ENCODE measurements at places on chromosomes 16 and 17.
A peak's percentile ranks its signal among the peaks of the same experiment; 100 is the strongest.

GRCh38 chr17:44925731-44926697 lies 10.7 kb upstream of the GFAP start:
- DNase-seq, result no peak

DNA sequence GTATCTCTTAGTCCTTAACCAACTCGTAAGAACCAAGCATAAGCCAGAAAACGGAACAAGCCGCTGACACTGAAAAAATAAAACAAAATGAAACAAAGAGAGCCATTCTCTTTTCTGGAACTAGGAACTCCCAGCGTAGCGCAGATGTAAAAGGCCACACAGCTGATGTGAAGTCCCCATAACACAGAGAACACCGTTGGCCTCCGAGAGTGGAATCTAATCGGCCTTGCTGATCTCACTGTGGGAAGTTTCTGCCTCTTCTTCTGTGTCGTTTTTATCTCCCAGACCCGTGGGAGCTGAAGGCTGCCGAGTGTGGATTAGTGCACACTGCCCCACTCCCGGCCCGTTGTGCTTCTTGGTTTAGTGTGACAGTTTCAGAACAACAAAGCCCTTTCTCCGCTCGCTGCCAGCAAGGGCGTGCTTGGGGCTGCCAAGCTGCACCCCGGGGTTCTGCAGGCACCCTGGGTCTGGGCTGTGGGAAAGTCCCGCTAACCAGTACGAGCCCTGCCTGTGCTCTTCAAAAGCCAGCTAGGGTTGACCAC lies 21.7 kb downstream of the TTYH2 start:
- no peak for DNase-seq

- DNase-seq, result peak; percentile 88
These were observed 34.9 kb downstream of the SMARCE1 start for GRCh38 chr17:40612599-40613244.

DNA sequence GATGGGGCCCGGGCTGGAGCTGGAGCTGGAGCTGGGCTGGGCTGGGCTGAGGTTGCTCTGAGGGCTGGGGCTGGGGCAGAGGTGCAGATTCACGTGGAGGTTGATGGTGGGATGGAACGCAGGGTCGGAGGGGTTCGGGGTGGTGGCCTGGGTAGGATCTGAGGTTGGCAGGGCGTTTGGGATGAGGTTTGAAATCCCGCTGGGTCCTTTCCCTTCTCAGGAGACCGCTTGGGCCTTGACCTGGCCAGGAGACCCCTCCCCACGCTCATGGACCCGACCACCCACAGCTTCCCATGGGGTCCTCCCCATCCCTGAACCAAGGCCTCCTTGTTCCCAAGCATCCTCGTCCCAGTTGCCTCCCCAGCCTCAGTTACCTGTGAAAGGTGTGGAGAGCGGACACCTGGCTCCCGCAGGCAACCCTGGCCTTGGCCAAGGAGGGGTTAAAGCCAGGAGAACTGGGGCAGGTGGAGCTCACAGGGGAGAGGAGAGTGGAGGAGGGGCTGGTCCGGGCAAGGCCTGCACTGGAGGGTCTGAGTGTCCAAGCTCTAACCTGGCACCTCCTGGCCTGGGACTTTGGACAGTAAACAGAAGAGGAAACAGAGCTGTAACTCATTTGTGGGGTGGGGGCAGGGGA lies at the start of gene ASGR2:
TSS of gene ASGR2 (minus strand) at position 582 of the 634 bp plus-strand sequence. CDS start 582 bp downstream, outside the sequence.
- no peak for DNase-seq

DNA sequence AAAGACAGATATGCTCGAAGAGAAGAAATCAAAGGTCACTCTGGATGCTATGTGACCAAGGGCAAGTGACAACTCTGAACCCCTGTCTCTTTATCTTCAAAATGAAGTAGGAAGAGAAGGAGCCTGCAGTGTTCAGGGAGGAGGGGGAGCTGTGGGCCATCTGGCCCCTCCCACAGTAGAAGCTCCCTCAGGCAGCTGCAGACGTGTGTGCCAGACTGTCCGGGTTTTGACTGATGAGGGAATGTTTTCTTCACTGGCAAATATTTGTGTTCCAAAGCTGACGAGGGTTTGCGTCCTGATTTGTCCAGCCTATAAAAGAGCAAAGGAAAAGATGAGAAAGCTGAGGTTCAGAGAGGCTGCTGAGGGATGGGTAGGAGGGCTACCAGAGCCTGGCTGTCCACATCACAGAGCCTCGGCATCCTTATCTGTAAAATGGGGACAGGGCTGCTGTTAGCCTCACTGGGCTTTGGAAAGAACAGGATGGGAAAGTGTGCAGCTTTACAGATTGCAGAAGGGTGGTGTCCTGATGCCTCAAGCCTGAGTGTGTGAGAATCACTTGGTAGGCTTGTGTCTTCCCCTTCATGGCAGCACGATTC lies 1.8 kb upstream of the GINS2 start:
- no peak for DNase-seq

- peak; percentile 89 for DNase-seq
These were observed at the start of gene CRISPLD2 for GRCh38 chr16:84819644-84820304. TSS of gene CRISPLD2 (plus strand) at chr16:84819985. CDS start at chr16:84838496, 18,511 bp downstream.

- no peak for DNase-seq
These were observed 11.0 kb downstream of the NPTX1 start for GRCh38 chr17:80465327-80465974.

DNA sequence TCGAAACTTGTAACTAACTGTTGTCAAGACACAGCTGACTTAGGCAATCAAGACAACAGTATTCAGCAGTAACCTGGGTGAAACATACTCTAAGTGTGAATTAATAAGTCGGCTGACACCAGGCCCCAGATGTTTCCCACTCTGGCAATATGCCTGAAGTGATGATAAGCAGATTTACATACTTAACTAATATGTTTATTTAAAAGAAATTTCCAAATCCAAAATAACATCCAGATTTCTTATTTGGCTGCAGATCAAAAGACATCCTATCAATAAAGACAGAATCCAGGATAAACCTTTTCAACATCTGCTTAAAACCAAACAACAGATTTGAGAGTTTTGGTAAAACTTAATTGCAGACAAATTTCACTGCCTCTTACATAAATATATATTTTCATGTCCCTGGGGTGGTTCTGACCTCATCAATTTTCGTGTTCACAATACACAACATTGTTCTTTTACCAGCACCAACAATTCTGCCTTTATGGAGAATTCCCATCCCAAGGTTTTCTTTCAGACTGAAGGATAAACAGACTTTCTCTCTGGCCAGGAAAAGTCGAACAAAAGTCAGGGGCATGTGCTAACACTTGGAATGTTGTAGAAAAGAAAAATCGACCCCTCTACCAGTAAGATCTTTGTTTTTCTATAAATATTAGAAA lies 45.1 kb upstream of the TOX3 start:
- DNase-seq, result no peak

DNA sequence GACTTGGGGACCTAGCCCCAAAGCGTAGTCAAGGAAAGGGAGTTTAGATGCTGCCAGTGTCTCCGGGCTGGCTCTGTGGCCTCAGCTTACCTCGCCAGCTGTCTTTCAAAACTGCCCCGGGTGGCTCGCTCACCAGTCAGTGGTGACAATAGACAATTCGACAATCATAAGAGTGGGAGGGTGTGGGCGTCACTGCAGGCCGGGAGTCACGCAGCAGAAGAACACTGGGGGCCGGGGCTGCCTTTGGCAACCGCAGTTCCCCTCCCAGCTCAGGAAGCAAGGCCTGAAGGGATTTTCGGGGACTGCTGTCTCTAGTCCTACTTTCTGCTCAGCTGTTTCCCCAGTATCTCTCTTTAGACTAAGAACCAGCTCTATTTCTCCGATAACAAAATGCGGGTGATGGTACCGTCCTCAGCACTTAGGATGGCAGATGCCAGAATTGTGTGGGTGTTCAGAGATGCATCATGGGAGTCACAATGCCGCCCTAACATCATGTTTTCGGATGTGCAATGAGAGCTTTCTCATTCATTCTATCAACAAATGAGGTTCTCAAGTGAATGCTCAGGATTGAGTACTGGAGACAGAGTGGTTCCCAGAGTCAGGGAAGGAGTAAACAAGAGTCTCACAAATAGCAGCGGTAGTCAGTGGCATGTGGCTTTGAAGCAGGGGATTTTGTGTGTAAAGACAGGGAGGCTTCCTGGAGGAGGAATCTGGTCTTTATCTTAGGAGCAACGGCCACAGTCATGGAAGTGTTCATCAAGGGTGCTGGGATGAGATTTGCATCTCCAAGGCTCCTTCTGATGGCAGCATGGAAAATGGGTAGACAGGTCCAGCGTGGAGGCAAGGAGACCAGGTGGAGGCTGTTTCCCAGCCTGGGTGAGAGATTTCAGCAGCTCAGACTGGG lies 93.1 kb downstream of the ZDHHC7 start:
- DNase-seq, result no peak

GRCh38 chr17:4448197-4448980 lies 14.6 kb downstream of the SPNS3 start:
- DNase-seq, result no peak

GRCh38 chr17:49496183-49496866 lies 1.2 kb downstream of the NGFR start:
- DNase-seq, result peak; percentile 84

GRCh38 chr16:20674684-20675487 lies 22.6 kb downstream of the ACSM1 start:
- DNase-seq, result no peak

DNA sequence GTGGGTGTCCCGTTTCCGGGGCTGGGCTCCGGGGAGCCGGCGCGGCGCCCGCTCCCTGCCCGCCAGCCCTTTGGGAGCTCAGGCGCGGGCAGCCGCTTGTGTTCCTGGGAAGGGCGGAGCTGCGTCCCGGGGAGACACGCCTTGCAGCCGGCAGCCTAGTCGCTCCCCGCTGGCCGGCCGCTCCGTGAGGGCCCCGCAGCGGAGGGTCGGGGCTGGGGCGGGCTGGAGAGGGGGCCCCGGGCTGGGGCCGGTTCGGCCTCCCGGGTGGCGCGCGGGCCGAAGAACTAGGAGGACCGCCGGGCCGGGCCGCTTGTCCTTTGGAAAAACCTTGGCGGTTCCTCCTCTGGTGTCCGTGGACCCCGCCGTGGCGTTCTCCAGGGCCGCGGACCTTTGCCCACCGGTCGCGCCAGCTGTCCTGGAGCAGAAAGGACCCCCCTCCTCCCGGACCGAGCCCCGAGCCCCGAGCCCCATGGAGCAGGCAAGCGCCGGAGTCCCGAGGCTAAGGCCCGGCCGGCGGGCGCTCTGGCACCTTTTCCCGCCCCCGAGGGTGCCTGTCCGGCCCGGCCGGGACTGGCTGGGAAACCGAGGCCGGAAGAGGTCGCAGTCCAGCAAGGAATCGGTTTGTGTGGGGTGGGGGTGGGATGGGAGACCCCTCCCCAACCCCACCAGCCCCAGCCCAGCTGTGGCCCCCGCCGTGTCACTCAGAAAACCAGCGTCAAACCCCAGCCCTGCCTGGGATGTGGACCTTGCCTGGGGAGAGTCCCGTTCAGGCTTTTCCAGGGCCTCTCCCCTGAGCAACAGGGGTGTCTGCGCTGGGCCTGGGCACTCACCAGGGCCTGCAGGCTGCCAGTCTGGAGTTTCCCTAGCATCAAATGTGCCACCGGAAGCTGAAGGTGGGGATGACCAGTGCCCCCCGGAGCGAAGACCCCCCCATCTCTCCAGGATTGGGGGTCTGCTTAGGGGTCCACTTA lies 6.8 kb upstream of the TBC1D3B start:
- DNase-seq, result peak; percentile 43

GRCh38 chr17:55093353-55093752 lies 124.8 kb downstream of the STXBP4 start:
- peak; percentile 34 for DNase-seq

- DNase-seq, result no peak
These were observed 2.0 kb upstream of the ABCC12 start for GRCh38 chr16:48157794-48158193.

DNA sequence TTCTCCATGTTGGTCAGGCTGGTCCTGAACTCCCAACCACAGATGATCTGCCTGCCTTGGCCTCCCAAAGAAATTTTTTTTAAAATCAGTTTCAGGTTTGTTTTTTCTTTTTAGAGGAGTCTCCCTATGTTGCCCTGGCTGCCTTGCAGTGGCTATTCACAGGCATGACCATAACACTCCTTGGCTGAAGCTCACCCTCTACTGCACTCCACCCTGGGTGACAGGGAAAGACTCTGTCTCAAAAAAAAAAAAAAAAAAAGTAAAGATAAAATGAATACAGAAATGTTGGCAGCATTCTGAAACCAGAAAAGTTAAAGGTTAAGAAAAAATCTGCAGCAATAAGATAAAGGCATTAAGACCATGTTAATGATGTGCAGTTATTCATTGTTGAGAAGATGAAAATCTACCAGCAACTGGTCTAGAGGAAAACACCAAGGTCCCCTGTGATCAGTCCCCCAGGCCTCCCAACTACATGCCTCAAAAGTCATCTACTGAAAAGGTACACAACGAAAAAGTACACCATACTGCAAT lies 15.1 kb downstream of the YWHAE start:
- no peak for DNase-seq

DNA sequence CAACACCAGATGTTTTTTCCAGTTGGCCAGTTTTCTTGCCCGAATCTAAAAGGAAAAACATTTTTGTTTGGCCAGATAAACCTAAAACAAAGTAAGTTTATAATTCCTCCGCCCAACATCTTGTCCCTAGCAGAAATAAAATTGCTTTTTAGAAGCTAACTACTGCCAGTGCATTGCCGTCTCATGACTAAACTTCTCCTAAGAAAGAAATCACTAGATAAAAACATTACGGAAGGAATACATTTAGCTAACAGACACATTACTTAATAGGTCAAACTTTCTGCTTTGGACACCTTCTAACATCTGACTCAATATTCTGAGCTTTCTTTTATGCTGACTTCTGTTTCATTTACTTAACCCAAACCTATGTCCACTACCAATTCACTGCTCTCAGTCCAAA lies 36.2 kb downstream of the FBXL20 start:
- no peak for DNase-seq

DNA sequence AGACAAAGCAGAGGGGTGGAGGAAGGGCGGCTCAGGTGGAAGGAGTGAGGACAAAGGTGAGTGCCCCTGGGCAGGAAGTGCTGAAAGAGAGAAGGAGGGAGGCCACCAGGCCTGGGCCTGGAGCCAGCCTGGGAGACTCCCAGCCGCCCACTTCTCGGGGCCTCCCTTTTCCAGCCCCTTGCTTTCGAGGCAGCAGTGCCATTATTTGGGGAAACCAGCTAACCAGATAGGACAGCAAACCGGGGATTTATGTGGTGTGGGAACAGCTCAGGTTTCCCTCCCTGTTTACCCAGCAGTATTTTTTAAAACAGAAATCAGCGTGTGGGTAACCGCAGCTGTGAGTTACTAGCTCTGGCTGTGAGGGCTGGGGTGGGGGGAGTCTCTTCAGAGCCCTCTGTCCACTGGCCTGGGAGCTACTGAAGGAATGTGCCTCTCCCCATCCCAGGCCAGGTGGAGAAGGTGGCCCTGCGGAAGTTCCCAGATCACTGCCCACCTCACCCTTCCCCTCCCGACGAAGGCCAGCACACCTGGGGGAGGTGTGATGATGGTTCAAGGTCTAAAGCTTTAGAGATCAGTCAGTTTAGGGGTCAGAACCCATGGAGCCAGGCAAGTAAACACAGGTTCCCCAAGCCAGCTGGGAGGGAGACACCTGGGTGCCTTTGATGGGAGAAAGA lies 8.4 kb upstream of the MEOX1 start:
- no peak for DNase-seq

GRCh38 chr17:4440021-4440420 lies 6.3 kb downstream of the SPNS3 start:
- DNase-seq, result no peak

- no peak for DNase-seq
These were observed 58.6 kb downstream of the WSB1 start for GRCh38 chr17:27352448-27353032.

- DNase-seq, result peak; percentile 29
These were observed 87.3 kb downstream of the C16orf78 start for GRCh38 chr16:49460786-49461470.

All from CD4-positive, alpha-beta T cell (primary cell).